Fibroblast of the aortic adventitia (primary cell): ENCODE measurements at places on chromosomes 7 and 10. TPM values are rescaled to one million over a fixed set of nuclear protein-coding genes. Genes with fewer than 3 reads are reported as not detected.

The TMEM184A gene
- not detected in 2 replicates for total RNA-seq

The CFAP70 gene
- total RNA-seq, result 1.4 and 6.1 TPM in 2 replicates

The SP4 gene
- total RNA-seq, result 1.6 and 17.0 TPM in 2 replicates

The CCDC3 gene
- 0.25 and 3.9 TPM in 2 replicates for total RNA-seq

The CLRN3 gene
- not detected in 2 replicates for total RNA-seq

GRCh38 chr10:131678171-131678570, 222.6 kb upstream of the PPP2R2D start:
- DNase-seq, result no peak

DNA sequence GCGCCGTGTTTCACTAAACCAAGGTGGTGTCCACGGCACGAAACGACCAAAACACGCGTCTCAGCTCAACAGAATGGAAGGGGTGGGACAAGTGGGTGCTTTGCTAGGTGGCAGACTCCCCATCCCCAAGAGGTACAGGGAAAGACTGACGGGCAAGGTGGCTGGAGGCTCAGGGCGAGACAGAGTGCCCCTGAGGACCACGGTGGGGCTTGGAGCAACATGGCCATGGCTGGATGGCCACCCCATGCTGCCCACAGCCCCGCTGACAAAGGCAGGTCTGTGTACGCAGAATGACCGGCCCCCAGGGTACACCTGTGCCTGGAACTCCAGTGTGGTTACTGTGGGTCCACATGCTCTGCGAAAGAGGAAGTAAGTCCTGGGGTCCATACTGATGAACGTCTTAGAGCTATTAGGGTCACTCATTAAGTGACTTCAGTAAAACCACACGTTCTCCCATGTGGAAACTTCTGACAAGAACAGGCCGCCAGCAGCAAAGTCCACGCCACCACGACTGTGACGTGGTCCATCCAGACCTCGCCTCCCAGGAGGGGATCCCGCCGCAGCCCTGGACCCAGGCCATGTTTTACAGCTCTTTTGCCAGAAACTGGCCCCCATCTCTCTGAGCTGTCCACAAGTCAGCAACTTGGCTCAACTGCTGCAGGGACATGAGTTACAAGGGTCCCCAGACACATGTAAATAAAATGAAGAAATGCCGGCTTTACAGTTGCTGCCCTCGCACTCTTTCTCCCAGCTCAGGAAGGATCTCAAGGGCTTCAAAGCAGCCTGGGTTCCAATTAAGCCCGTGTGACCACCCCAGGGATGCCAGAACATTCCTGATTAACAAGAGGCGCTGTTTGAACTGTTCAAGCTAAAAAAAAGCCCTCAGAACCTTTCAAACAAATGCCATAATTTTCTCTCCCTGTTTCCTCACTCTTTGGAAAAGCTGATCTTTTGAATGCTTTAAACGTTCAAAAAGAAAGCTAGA, 66.8 kb downstream of the MAD1L1 start:
- no peak for DNase-seq

DNA sequence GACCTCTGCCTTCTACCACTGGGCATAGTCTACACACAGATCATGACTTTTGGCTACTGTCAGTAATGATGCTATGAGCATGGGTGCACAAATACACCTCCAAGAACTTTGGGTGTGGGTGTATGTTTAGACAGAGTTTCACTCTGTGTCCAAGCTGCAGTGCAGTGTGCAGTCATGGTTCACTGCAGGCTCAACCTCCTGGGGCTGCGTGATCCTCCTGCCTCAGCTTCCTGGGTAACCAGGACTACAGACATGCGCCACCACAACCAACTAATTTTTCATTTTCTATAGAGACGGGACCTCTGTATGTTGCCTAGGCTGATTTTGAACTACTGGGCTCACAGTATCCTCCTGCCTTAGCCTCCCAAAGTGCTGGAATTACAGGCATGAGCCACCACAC, 194.4 kb downstream of the NSUN6 start:
- DNase-seq, result no peak

- no peak for DNase-seq
Measured at GRCh38 chr7:52708846-52709245, 326.6 kb upstream of the POM121L12 start.

DNA sequence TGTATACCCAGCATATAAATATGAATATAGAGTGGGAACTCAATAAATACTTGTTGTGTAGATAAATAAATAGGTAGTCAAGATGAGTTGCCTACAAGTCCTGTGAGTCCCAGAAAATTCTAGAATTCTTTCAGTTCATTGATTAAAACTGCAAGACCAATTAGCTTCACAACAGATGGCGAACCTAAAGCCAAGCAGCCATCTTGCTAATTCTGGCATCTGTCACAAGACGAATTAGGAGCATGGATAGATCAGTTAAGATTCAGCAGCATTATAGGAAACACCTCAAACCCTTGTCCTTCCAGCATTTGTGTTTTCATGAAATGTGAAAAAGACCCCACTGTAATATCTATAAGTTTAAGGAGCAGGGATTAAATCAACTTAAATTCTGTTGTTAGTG, 552.7 kb downstream of the MAGI2 start:
- DNase-seq, result no peak

DNA sequence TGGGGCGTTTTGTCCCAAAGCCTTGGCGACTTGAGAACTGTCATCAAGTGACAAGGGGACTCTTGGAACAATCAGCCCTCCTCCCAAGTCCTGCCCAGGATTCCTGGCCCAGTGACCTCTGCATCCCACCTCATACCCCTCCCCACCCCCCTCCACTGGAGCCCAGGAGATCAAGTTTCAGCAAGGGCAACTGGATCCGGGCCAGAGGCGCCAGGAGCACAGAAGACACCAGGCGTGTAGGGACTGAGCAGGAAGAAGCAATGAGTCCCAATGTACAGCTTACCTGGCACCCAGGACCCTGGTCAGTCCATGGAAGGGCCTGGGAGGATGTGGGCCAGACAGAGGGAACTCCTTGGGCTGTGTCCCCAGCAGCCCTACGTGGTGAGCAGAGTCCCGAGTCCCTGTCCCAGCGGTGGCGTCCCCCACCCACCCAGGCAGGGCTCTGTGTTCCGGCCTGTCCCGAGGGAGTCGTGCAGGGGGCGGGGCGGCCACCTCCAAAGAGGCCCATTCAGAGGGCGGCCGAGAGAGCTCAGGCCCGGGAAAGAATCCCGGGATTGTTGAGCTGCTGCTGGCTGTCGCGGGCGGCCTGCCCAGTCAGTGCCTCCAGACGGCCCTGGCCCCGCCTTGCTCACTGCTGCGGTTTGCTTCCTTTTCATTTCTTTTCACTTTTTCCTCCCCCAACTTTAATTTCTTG, 254.1 kb downstream of the TNS3 start:
- DNase-seq, result peak; percentile 81

GRCh38 chr7:88200261-88200660, 19.6 kb downstream of the SRI start:
- no peak for DNase-seq

GRCh38 chr10:5692461-5693358, 8.1 kb downstream of the TASOR2 start:
- DNase-seq, result peak; percentile 21

DNA sequence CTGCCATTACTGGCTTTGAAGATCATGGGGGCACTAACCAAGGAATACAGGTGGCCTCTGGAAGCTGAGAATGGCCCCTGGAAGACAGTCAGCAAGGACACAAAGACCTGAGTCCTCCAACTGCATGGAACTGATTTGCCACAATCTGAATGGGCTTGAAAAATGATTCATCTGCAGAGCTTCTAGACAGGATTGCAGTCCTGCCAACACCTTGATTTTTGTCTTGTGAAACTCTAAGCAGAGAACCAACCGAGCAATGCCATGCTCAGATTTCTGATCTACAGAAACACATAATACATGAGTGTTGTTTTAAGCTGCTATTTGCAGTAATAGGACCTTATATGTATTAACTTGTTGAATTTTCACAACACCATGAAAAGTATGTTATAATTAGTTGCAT, 66.1 kb upstream of the SLC13A1 start:
- DNase-seq, result no peak

DNA sequence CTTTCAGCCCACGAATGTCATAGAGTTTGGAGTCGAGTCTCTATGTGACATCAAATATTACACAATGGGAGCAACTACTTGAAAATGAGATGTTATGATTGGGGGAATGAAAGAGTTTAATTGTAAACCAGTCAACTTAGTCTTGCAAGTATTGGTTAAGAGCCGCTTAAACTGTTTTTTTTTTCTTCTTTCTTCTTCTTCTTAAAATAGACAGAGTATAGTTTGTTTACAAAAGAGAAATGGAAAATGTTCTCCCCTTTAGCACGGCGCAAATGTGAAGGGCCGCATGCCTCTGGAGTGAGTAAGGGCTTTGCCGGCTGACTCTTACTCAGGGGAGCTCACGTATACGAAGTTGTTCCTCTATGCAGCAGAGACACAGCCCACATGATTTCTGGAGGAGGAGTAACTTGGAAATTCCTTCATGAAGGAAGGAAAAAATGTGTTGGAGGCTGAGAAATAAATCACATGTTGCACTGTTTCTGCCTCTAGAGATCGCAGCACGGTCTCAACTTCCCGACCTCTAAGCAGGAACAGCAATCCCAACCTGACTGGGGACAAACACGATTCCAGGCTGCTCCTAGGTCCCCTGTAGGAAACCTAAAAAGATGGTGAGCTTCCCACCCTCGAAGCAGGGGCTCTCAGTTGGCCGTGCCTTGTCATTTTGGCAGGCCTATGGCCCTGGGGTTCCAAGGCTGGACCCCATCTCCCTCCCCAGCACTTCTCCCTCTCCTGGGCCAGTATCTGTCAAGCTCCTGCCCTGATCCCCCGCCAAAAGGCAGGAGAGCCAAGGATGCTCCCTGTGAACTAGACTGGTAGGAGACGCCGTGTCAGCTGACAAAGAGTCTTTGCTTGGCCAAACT, 44.8 kb downstream of the MYOF start:
- peak; percentile 99 for DNase-seq
